ENCODE measurements at places on chromosomes 12 and 14.

GRCh38 chr12:94636462-94637085, 13.8 kb downstream of the TMCC3 start:
- DNase-seq, result no peak

DNA sequence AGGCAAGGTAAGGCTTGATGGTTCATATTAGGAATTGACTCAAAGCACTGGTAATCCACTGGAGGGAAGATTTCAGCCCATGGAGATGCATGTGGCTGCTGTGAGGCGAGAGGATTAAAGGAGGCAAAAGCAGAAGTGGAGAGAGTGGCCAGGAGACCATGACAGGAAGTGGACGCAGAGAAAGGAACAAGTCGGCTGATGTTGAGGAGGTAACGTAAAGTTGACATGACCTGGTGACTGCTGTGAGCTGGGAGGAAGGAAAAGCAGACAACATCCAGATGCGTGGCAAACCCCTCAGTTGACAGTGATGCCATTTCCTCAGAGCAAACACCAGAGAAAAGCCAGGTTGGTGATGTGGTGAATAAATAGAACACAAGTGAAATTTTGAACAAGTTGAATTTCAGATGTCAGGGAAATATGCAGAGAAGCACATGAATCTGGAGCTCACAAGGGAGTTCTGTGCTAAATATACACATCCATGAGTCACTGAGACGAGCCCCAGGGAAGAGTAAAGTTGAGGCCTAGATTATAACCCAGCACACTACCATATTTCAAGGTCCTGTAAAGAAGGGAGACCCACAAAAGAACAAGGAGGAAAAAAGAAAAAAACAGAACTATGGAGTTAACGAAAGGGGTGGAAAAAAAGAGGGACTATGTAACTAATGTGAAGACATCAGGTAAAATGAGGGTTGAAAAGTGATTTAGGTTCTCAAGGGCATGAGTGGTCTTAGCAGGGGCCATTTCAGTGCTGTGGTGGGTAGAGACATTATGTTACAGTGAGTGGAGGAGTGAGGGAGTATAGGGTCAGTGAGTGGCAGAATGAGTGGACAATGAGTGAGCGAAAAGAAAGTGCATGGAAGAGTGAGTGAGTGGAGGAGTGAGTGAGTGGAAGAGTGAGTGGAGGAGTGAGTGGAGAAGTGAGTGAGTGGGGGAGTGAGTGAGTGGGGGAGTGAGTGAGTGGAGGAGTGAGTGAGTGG, 61.6 kb upstream of the GZMB start:
- no peak for DNase-seq

- DNase-seq, result no peak
Measured at GRCh38 chr12:103735291-103735690, 105.7 kb downstream of the NT5DC3 start.

DNA sequence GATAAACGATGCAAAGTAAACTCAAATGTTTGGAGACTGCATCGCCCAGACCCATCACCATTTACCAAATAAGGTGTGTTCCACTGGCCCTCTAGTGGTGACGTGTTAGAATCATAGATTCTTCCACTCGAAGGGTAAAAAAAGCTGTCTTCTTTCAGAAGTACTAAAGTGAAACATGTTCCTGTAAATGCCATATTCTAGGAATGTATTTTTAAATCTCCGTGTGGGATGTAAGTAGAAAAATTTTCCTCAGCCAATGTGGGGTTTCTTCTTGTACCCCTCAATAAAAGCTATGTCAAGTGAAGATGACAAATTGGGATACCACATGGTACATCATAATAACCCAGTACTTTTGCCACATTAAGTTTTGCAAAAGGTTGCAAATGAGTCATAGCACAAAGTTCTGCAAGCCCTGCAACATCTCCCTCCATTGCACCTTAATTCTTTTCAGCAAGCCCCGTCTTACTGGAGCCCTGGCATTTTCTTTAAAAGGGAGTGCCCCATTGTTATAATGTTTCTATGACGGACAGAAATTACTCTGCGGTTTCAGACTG, 100.8 kb downstream of the CCER1 start:
- no peak for DNase-seq

GRCh38 chr14:105776924-105777323, 250.5 kb downstream of the TMEM121 start:
- DNase-seq, result no peak

GRCh38 chr12:115683240-115683780, 594.2 kb downstream of the MED13L start:
- no peak for DNase-seq

GRCh38 chr14:74220991-74221390, 18.3 kb upstream of the VSX2 start:
- DNase-seq, result no peak

- no peak for DNase-seq
Measured at GRCh38 chr14:100746326-100746725, 19.6 kb downstream of the DLK1 start.

DNA sequence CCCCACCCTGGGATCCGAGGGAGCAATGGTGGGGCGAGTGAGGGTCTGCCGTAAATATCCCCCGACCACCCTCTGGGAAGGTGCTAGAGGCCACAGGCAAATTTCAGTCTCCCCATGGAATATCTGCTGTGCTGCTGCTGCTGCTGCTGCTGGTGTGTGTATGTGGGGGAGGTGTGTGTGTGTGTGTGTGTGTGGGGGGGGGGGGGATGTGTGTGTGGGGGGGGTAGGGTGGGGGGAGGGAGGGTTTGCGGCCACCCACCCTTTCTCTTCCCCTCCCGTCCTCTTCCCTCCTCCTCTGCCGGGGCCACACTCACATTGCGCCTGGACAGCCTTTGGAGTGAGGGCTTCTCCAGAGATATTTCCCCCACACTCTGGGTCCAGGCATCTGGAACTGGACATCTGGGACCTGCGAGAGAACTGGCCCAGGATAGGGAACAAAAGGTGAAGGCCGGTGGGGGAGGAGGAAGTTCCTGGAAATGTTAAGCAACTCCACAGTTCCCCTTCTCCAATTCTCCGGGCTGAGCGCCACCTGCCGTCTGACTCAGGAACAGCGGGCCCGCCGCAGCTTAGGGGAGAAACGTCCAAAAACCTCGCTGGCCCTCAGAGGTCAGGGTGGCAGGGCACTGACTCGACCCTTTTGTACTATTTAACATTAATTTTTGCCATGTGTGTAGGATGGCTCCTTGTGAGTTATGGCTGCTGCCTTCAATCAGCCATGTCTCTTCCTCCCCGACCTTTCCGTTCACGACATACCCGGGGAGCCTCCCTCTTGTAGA, at the start of gene C1RL:
Gene C1RL, minus strand, starts transcription at position 419 of the 776 bp plus-strand sequence. Its CDS starts 34 bp downstream, at position 385.
- DNase-seq, result peak; percentile 81

- no peak for DNase-seq
Measured at GRCh38 chr14:45251912-45252311, 1.1 kb downstream of the MIS18BP1 start.

- DNase-seq, result no peak
Measured at GRCh38 chr12:66187821-66188220, 1.2 kb upstream of the IRAK3 start.

- no peak for DNase-seq
Measured at GRCh38 chr14:42517806-42518500, 911.3 kb downstream of the LRFN5 start.

DNA sequence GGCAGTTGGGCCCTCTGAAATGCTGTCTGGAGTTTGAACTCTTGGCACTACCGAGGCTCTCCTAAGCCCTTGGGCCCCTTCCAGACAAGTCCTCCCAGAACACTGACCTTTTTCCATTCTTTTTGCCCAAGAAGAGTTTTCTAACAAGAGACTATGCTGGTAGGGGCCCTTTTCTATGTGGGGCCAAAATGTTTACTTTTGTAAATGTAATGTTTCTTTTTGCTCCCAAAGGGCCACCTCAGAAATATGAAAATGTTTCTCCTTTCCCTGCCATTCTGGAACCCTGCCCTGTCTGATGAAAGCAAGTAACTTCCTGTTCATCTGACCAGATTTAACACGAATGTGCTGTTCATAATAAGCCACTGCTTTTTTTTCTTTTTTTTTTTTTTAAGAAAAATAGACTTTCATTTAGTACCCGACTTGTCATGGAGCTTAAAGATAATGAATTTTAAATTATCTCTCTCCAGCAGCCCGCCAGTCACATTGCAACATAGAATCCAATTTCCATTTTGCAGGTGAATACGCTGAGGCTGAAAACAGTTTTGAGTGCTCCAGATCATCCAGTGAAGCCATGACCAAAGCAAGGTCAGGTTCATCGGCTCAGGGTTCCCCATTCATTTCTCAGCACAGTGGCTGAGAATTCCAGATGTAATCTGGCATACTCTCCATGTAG, 169.9 kb downstream of the DPF3 start:
- DNase-seq, result no peak

DNA sequence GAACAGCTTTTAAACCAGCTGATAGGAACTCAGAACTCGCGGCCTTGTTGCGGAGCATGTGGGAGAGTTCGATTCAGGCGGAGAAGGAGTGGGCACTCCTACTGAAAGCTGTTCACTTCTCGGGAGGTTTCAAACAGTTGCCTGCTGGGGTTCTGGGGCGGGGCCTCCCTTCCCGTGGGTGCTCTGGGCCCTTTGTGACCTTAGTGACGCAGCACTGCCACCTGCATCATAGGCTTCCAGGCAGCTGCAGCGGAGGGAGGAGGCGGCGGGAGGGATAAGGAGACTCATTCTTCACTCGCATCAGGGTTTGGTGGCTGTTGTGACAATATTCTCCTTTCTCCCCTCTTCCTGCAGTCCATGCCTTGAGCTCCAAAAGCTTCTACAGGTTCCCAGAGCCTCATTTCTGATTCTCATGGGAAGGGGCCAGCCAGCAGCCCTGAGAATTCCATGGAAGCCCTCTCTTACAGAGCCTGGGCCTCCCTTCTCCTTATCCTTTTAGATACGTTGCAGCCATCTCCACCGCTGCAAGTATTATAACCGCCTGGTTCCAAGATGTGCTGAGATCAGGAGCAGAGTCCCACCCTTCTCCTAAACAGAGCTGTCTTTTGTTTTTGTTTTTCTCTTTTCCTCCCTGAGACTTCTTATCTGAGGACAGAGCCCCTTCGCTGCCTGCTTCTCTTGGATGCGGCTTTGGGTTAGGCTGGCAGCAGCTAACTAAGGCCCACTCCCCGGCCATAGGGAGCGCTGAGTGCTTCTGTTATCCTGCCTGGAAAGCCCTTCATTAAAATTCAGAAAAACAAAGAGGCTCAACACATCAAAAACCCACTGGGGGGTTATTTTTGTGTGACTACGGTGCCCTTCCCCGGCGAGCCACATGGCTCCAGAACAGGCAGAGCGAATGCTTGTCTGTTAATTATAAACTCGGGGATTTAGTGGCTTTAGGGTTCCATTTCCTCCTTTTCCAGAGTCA, 67.6 kb upstream of the GPATCH2L start:
- DNase-seq, result no peak

DNA sequence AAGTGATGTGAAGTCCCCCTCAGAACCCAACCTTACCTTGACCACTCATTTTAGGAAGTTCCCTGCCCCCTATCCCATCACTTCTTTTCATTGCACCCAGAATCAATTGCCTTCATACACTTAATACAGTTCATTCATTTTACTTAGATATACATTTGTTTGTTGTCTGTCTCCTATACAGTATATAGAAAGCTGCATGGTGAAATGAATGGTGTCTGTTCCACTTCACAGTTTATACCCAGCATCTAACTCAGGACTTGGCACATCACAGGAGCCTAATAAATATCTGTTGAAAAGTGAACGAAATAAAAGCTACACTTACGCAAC, 38.3 kb upstream of the TXNRD1 start:
- DNase-seq, result no peak

GRCh38 chr14:74574090-74574433, 38.0 kb downstream of the LTBP2 start:
- DNase-seq, result no peak

DNA sequence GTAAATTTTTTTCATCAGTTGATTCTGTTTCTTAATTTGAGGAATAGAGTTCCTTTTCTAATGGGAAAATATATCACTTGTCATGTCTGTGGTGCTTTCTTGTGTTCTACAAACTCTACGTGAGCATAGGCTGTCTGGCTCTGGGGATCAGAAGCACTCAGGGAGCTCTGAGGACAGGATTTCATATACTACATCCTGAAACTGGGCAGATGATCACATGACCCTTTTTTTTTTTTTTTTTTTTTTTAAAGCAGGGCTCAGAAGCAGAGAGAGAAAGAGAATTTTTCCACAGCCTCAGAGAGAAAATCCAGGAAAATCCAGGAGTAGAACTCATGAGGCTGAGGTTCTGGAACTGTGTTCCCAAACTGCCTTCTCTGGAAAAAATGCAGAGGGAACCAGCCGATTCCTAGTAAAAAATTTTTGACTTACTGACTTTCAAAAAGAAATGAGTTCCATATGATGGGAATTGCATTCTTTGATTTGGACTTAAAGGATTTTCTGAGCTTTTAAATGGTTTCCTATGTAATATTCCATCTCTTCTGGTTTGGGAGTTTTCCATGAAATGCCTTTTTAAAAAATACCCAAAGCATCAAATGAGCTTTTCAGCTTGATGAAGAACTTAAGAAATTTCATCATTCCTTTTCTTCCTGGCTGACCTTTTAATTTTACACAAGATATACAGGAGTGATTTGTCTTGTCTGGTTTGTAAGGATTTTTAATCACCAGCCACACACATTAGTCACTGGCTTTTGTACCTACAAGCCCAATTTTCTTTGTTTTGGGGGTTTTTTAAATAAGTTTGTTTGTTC, 183.1 kb upstream of the HIF1A start:
- no peak for DNase-seq

DNA sequence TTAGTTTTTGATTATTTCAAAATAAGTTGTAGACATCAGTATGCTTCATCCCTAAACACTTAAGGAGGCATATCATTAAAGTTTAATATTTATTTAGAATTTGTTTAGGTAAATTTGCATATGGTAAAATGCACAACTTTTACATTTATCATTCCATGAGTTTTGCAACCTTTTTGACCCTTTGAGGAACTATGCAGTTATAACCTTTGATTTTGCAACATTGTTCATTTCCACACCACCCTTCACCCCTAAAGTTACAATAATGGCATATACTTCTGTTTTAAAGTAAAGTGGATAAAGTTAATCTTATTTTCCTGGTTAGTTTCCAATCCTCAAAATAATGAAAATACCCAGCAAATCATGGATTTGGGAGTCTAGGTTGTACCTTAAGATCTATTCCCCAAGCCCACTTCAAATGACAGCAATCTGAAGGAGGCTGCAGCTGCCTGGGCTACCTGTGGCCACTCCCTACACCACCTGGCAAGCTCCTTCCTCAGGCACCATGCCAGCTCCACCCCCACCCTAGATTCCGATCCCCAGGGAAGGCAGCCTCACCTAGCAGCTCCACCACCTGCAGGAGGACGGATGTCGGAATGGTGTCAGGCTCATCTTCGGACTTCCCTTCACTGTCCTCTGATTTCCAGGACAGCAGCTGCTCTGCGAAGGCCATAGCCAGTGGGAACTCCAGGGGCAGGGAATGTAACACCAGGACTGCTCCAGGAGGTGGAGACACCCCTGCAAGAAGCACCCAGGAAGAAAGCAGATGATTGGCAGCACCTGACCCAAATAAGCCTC, 65.1 kb downstream of the TRAFD1 start:
- no peak for DNase-seq

Data from T-helper 17 cell (primary cell).